ENCODE measurements at places on chromosomes 2 and 18.

DNA sequence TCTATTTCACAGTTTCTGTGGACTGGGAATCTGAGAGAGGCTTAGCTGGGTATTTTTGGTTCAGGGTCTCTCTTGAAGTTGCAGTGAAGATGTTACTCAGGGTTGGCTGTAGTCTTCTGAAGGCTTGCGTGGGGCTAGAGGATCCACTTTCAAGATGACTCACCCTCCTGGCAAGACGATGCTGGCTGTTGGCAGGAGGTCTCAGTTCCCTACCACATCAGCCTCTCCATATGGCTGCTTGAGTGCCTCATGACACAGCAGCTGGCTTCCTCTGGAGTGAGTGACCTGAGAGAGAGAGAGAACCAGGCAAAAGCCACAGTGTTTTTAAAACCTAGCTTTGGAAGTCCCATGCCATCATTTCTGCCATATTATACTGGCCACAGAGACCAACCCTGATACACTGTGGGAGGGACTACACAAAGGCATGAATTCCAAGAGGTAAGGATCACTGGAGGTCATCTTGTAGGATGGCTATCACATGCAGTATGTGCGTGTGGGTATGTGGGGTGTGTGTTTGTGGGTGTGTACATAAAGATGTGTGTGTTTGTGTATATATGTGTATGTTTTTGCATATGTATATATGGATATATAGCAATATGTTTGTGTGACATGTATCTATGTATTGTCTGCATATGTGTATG is 25.1 kb downstream of the DNPEP start:
- DNase-seq: no peak

GRCh38 chr2:179455172-179455524 is 190.5 kb upstream of the SESTD1 start:
- no peak for DNase-seq

GRCh38 chr2:216615298-216616082 is 17.7 kb upstream of the IGFBP2 start:
- DNase-seq: no peak

GRCh38 chr2:120517751-120518469 is 172.0 kb downstream of the INHBB start:
- no peak for DNase-seq

- no peak for DNase-seq
Observed at GRCh38 chr2:31142110-31142509, 3.9 kb upstream of the GALNT14 start.

- no peak for DNase-seq
Observed at GRCh38 chr2:30404319-30405259, 42.5 kb upstream of the LCLAT1 start.

GRCh38 chr2:99507937-99508818 is 18.4 kb upstream of the REV1 start:
- no peak for DNase-seq

GRCh38 chr2:234339501-234339900 is 157.4 kb downstream of the ARL4C start:
- DNase-seq: no peak

- DNase-seq: no peak
Observed at GRCh38 chr2:85064927-85065577, 68.1 kb upstream of the TCF7L1 start.

DNA sequence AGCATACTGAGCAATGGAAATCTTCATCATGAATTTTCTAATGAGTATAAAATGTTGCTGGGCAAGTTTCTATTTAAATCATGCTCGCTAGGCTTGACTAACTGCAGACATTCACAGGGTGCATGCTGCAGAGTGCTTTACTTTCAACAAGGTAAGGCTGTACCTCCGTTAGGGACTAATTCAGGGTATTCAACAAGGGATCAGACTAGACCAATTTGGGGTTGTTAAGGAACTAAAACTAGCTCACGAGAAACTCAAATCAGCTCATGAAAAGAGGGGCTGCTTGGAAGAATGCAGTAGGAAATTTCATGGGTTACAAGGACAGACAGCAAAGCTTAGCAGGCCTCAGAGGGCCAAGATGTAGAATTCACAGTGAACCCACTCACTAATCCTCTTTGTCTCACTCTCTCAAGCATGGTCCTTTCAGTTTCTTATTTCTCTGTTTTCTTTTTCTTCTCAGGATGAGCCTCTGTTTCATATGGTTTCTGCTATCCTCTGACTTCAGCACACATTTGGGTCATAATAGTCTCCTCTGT is 2.2 kb downstream of the MYO3B start:
- no peak for DNase-seq

DNA sequence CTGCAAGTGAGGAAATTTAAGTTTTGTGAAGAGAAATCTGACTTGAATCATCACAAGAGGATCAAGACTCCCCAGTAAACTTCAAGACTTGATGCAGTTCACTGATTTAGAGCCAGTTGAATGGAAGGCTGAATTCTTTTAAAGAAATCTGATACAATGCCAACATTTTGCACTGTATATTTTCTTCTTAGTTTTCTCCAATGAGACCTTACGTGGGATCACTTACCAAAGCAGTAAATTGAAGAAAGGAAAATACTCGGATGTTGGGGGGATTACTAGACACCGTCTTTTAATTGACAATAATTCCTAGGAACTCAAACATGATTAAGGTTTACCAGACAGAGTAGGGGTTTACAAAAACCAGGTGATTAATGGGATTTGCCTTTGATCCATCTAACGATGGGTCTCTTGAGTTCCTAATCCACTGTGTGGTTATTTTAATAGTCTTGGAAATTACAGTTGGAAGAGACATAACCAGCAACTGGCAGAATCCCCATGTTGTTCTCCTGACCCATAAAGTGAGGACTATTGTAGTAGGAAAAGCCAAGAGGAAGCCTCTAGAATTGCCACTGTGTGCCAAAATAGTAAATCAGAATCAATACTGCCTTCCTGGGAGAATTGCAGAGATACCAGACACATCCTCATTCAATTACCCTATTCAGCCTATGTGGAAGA is 354.5 kb downstream of the PID1 start:
- no peak for DNase-seq

DNA sequence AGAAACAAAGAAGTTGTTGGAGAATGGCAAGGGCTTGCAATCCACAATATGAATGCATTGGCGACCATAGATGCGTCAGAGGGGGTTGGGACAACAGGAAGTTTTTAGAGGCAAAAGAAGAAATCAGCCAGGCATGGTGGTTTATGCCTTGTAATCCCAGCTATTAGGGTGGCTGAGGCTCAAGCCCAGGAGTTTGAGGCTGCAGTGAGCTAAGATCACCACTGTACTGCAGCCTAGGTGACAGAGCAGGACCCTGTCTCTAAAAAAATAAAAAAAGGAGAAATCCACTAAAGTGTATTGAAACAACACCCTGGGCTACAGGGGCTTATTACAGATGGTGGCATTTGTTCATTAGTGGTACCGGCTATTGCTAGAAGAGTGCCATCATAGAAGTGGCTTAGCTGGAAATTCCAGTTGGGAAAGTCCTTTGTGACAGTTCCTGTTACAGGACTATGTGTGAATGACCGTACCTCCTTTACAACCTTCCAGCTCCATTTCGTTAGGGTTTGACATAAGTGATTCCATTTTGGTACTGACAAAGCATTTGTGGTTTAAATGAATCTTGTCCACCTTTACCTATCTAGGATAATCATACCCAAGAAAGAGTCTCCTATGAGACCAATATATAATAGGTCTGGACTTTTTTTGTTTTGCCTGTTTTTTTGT is 10.7 kb upstream of the WDSUB1 start:
- no peak for DNase-seq

GRCh38 chr18:49359732-49360444 is 100.6 kb downstream of the DYM start:
- no peak for DNase-seq

DNA sequence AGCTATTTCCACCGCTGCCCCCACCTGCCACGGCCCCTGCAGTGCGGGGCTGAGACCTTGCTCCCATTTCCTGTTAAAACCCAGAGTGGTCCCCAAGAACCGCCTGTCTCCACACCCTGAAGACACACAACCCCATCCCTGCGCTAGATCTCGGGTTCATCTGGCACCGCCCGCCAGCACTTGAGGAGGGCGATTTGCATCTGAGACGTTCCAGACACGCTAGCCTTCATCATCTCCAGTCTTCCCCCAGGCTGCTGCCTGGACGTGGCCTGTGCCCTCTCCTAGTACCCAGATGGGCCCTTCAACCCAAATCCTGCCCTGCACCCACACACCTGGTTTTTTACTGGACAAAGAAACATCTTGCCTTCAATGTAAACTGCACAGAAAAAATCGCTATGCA is 49.8 kb downstream of the SLC66A2 start:
- no peak for DNase-seq

DNA sequence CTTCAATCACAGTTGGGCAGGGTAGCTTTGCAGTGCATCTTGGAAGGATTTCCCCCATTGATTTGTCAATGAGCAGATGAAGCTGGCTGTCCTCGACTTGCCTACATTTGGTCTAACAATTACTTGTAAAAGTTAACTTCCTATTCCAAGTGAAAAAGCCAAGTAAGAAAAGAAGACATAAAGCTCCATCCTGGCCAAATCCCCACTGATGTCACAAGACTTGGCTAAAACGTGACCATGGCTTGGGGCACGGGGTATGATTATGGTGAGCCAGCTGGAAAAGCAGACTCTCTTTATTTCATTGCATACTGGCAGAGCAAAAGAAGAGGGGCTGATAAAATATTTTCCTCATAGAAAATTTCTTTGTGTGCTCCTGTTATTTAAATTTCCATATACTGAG is 25.4 kb upstream of the PID1 start:
- no peak for DNase-seq

DNA sequence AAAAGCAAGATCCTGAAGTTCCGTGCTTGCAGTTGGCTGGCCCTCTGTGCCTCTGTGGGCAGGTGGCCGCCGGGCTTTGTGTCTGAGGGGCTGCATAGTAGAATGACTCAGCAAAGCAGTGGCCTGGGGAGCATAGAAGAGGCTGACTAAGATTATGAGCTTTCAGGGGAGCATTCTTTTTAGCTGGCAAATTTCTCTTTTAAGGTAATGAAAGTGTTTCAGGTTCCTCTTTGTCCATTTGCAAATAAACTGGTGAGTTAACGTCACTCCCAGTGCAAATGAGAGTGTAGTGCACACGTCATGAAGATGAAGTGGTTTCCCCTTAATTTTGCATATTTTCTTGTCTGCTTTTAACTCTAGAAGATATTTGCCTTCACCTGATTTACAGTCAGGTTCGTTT is 98.6 kb downstream of the BCL2L11 start:
- no peak for DNase-seq

- no peak for DNase-seq
Observed at GRCh38 chr2:166042768-166043390, 84.9 kb downstream of the SCN1A start.

- no peak for DNase-seq
Observed at GRCh38 chr2:10336283-10336682, 33.6 kb downstream of the HPCAL1 start.

GRCh38 chr18:77899972-77900754 is 650.5 kb downstream of the GALR1 start:
- no peak for DNase-seq

DNA sequence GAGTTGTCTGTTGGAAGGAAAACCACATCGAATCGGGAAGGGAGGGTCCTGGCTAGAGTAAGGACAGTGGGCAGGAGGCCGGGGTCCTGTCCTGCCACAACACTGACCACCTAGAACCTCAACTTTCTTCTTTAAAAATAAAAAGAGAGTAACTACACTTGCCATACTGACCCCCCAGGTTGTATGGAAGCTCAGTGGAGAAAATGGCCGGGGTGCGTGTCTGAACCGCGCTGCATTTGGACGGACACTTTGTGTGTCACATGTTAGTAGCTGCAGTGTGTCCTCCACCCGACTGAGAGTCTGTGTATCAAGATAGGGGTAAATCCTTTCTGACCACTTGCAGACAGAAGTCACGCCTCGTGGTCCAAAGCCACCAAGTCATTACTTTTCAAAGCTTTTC is 87.0 kb downstream of the GBX2 start:
- no peak for DNase-seq

GRCh38 chr2:8598295-8599165 is 83.3 kb upstream of the ID2 start:
- DNase-seq: no peak

Measured in stimulated activated CD4-positive, alpha-beta T cell treated with anti-CD3 and anti-CD28 coated beads, Interleukin-1b, Interleukin-23, amount 100 ng/mL, for 1 hour (primary cell).